CD4-positive, alpha-beta T cell treated with Interleukin-12 subunit alpha and Interleukin-12 subunit beta, for 1 hour (primary cell): ENCODE measurements at places on chromosomes 5 and 9.

- no peak for DNase-seq
Measured at GRCh38 chr9:14531341-14532269, 161.6 kb downstream of the ZDHHC21 start.

DNA sequence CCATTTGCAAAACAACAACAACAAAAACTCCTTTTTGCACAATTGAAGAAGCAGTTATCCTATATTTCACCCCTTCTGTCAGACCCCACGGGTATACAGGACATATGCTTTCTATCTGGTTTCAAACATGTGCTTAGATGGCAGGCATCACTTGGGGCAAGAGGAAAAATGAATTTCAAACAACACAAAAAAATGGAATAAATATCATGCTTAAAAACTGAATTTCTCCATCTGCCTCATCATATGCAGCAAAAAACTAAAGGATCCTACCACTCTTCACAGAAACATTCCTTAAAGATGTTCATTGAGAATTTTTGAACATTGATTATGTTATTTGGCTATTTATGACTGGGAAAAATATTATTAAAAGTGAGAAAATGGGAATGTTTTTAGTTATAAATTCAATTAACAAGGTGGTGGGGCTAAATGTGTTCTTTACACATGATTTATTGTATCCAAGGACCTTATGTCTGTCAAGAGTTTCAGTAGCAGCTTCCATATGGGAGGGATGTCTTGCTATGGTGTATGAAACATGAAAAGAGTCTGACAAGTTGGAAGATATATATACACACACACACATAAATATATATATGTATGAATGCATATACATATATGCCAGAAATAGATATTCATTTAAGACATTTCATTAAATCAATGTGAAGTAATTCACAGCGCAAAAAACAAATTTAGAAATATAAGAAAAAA lies 358.0 kb downstream of the CDH12 start:
- no peak for DNase-seq

GRCh38 chr5:143244990-143245389 lies 158.5 kb downstream of the NR3C1 start:
- no peak for DNase-seq

DNA sequence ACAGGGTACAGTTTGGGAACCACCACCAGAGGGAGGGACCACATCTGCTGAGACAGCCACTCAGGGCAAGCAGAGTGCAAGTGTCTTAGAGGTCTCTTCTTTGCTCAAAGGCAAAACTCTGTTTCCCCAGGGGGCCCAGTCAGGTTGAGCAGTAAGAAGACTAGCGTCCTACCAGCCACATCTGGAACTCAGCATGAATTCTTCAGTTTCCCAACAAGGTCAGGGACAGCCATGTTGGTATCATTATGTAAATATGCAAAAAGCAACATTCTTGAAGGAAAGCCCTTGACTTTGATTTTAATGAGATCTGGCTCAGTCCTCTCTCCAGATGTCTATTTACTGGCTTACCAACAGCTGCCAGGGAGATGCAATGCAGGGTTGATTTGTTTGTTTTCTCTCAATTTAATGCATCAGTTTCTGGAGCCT lies 46.7 kb downstream of the TGFBI start:
- no peak for DNase-seq

- DNase-seq: no peak
Measured at GRCh38 chr9:134734270-134734669, 92.7 kb downstream of the COL5A1 start.

DNA sequence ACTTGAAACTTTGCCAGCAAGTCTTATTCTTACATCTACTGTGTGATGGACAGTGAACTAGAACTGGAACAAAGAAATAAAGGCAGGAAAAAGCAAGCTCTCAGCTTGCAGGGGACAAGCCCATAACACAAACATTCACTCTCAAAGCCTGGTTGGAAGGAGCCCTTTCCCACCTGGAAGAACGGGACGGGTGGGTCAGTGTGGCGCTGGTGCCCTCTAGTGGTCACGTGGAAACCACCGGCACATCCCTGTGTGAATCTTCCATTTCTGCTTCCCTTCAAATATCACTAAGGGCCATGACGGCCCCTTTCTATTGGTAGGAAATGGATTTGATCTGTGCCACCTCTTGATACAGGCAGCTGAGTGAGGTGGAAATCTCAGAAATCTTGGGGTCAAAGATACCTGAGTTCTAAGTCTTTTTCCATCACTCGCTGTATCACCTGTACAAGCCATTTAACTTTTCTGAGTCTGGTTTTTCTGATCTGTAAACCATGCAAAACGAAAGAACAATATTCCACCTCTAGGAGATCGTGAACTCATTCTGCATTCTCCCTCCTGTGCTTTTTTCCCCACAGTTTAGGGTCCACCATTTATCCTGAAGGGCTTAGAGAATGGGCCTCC lies 211.6 kb downstream of the MSX2 start:
- DNase-seq: peak; percentile 23

- no peak for DNase-seq
Measured at GRCh38 chr5:173010021-173010420, 26.4 kb downstream of the ATP6V0E1 start.

DNA sequence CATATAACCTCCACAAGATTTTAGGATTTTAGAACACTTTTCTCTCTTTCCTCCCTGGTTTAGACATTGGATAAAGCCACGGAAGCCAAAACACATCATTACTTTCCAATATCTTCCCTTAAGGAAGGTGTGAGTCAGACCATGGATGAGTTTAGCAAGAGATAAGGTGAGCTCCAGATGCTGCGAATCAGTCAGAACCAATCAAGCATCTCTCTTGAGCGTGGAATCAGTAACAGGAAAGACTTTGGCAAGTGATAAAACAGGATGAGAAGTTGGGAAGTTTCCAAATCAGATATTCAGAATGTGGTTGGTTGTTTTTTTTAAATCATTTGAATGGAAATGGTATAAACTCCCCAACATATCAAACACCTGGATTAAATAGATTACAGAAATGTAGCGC lies 397.8 kb downstream of the EFNA5 start:
- DNase-seq: no peak

DNA sequence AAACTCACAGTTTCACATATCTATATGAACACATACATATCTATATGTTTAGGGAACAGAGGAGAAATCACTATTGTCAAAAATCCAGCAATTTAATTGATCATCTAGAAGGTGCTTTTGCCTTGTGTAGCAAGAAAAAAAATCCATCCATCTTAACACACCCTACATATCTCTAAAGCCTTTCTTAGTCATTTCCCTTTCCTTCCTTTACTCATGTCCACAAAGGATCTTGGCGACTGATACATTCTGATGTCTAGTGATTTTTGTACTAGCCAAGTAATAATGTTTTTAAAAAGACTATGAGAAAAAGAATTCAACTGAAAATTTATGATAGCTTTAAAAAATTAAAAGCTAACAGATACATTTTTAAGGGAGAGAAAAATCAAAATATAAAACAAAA lies 22.5 kb downstream of the ZDHHC21 start:
- DNase-seq: no peak
